ENCODE measurements at places on chromosomes 1 and 21. TPM values are rescaled to one million over a fixed set of nuclear protein-coding genes. Genes with fewer than 3 reads are reported as not detected.

Gene HEYL
- total RNA-seq, result 3.2 TPM

Gene RNU11
- total RNA-seq, result not detected

Gene RIMKLA
- 0.84 TPM for total RNA-seq

Gene LAPTM5
- 0.14 TPM for total RNA-seq

Gene SLC45A3
- 5.9 TPM for total RNA-seq

Gene UTS2
- not detected for total RNA-seq

Gene CD160
- total RNA-seq, result not detected

Gene PERM1
- total RNA-seq, result 0.15 TPM

Gene B3GALT2
- not detected for total RNA-seq

Gene GNG4
- 15.4 TPM for total RNA-seq

Gene POU3F1
- total RNA-seq, result not detected

Gene FABP3
- not detected for total RNA-seq
